ENCODE measurements at places on chromosomes 11 and 22.

- DNase-seq = no peak
These were observed 9.5 kb upstream of the ST3GAL4 start for GRCh38 chr11:126345759-126346585.

DNA sequence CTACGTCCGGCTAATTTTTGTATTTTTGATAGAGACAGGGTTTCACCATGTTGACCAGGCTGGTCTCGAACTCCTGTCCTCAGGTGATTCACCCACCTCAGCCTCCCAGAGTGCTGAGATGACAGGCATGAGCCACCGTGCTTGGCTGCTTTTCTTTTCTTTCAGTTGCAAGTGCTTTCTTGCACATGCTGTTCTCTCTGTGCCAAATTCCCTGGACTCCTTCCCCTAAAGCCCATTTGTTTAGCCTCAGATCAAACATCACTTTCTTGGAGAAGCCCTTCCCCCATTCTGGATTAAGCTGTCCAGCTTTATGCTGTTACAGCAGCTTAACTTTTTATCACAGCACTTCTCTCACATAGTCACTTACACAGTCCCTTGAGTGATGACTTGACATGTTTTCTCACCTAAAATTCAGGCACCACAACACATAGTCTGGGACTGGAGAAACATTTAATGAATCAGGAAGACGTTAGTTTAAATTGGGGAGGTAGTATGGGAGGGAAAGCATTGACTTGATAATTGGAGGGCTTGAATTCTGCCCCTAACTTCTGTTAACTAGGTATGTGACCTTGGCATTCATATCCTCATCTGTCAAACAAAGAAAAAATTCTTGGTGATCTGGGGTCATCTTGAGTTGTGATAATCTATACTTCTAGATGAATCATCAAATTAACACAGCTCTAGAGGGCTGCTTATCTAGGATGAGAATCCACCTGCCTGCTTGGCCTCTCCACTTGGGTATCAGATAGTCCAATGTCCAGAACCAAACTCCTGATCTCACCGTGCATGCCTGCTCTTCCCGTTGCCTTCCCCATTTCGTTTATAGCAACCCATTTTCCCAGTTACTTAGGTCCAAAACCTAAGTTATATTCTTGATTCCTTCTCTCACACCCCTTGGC, 18.4 kb downstream of the ACO2 start:
- DNase-seq = no peak

GRCh38 chr22:44622147-44622427, 79.9 kb upstream of the PRR5 start:
- no peak for DNase-seq

DNA sequence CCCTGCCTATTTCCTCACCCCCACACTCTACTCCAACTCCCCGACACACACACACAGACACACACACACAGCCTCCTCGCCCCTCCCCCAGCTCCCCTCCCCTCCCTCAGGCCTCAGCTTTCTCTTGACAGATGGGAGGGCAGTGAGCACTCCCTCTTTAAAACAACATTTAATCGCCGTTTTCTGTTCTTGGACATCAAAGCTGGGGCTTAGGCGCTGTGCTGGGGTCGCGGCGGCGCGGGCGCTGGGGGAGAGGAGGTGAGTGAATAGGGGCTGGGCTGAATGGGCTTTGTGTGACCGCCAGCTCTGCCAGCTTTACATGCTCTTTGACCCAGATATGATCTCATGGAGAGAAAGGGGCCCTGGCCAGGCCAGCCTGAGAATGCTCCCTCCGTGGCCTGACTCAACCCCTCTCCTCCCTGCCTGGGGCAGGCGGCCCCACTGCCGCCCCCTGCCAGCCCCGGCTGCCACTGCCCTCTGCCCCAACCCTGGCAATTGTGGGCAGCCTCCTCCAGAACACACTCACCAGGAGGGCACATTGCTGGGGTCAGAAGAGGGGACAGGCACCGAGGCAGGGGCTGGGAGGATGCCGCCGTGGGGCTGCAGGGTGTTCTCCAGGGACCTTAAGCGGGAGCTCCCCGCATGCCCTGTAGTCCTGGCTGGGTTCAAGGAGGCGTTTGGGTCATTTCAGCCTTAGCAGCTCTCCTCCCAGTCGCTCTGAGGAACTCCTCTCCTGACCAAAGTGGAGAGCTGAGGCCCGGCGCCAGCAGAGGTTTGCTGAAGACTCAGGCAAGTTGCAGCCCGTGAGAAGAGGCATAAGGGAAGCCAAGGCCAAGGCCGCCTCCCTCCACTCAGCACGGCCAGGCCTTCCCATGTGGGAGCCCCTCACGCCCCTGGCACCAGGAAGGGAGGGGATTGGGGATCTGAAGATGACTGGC, 38.3 kb upstream of the NNMT start:
- no peak for DNase-seq

- no peak for DNase-seq
These were observed 107.1 kb downstream of the GAB2 start for GRCh38 chr11:78310500-78310909.

- DNase-seq = no peak
These were observed 2.0 kb upstream of the CLDN5 start for GRCh38 chr22:19526076-19526701.

GRCh38 chr22:45918459-45919370, 58.2 kb downstream of the WNT7B start:
- no peak for DNase-seq

Data from activated effector memory CD4-positive, alpha-beta T cell treated with Interleukin-2 at 50 U/mL for 16 hours (primary cell).